Suppressor macrophage treated with lipopolysaccharide for 1 hour (primary cell): ENCODE measurements at places on chromosomes 5 and 9.

- DNase-seq, result no peak
Measured at GRCh38 chr5:136749016-136749415, 383.7 kb upstream of the TRPC7 start.

DNA sequence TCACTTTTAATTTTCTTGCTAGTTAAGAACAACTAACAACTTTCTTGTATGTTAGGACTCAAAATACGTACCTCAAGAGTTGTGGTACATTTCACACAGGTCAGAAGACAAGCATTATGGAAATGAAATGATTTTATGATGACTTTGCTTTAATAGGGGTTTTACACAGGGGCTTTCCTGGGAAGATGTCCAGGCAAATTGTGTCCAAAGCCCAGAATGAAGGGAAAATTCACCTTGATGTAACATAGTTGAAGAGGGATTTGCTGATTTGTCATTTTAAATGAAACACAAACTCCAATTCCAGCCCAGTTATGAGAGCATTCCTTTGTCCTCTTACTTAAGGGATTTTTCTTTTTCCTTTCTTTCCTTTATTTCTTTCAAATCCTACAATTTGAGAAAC lies 89.2 kb downstream of the ARL15 start:
- DNase-seq, result no peak

GRCh38 chr5:134116789-134117761 lies 2.6 kb downstream of the TCF7 start:
- DNase-seq, result no peak

- no peak for DNase-seq
Measured at GRCh38 chr5:9431496-9432258, 114.2 kb downstream of the SEMA5A start.

DNA sequence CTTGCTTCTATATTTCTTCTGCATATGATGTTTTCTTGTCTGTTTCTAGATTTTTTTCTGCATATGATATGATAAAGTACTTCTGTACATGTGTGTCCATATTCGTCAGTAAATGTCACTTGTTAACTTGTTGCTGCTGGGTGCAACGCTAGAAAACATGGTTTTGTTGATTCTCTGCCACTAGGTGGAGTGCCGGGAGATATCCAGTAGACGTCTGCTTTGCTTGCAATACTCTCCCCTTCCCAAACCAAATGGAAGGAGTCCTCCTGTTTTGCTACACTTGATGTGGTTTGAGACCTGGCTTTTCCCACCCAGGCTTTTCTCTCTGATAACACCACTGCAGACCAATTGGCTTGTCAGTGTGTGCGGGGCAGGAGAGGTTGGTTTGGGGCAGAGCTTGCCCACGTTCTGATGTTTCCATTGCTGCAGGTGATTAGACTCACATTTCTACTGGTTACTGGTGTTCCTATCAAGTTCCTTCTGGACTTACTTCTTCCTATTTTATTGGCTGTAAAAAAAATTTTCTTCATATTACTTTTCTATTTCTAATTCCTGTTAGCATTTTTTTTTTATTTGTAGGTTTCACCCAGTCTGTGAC lies 900.0 kb upstream of the CDH10 start:
- DNase-seq, result peak; percentile 23

GRCh38 chr5:112077180-112077579 lies 320.2 kb upstream of the NREP start:
- DNase-seq, result peak; percentile 12

DNA sequence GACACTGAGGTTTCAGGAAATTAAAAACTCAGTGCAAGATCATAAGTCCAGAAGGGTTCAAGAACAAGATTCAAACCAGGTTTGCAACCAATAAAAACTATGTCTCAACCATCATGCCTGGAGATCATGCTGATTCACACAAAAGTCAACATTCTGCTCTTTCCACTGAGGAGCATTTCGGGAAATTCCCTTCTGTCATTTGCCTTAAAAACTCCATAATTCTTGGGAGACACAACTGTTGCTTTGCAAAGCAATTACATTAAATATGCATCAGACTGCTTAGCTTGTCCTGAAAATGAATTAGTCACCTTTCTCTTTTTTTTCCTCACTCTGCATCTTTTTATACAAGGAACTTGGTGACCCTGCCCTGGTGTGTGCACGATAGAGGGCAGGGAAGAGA lies 275.9 kb upstream of the ZNF462 start:
- DNase-seq, result no peak
